Stimulated activated CD4-positive, alpha-beta T cell treated with anti-CD3 and anti-CD28 coated beads, Interleukin-1b, Interleukin-23, amount 100 ng/mL, for 1 hour (primary cell): ENCODE measurements at places on chromosomes 3 and 15.

GRCh38 chr3:183447206-183448001 lies 19.0 kb upstream of the MCF2L2 start:
- DNase-seq: peak; percentile 29

- DNase-seq: no peak
Observed at GRCh38 chr3:182052757-182053156, 341.0 kb downstream of the SOX2 start.

DNA sequence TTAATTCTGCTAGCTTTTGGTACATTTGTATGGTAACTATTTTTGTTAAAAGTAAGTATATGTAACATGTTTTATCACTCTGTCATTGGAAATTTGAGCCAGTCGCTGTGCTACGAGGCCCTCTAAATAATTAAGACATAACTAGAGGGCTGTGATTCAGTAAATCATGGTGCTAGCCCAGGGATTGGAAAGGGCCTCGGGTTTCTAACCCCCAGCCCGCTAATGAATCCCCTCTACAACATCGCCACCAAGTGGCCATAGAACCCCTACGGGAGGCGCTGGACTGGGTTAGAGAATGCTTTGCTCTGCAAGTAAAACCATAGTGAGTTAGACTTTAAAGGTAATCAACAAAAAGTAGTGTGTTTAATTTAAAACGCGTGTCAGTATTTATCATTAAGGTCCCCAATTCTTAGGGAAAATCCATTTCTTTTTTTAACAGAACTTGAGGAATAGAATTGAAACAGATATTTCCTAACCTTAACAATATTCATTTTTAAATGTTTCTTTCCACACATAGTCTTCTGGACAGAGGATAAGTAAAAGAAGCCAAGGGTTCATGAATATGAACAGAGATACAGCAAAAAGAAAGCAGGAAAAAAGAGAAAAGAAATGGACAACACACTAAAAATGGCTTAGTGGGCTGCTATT lies 744.7 kb downstream of the EPHA3 start:
- DNase-seq: no peak

DNA sequence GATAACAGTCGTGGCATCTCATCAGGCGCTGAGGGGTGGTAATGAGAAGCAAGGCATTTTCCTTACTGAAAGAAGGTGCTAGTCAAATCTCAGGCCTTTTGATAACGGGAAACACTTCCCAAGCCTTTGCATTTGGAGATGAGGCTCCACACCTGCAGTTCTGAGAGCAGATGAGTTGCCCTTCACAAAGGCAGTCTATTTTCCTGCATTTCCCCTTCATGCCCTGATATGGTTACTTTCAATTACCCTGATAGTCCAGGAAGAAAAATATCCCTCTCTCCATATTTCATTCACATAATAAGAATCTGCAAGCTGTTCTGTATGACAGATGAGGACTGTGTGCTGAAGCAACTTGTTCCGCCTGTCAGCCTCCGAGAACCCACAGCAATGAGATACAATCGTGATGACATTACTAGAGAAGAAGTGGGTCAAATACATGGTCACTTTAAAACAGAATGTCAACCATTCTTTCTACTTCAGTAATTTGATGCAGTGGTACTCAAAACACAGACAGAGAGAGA lies 25.0 kb downstream of the FHIT start:
- DNase-seq: no peak

DNA sequence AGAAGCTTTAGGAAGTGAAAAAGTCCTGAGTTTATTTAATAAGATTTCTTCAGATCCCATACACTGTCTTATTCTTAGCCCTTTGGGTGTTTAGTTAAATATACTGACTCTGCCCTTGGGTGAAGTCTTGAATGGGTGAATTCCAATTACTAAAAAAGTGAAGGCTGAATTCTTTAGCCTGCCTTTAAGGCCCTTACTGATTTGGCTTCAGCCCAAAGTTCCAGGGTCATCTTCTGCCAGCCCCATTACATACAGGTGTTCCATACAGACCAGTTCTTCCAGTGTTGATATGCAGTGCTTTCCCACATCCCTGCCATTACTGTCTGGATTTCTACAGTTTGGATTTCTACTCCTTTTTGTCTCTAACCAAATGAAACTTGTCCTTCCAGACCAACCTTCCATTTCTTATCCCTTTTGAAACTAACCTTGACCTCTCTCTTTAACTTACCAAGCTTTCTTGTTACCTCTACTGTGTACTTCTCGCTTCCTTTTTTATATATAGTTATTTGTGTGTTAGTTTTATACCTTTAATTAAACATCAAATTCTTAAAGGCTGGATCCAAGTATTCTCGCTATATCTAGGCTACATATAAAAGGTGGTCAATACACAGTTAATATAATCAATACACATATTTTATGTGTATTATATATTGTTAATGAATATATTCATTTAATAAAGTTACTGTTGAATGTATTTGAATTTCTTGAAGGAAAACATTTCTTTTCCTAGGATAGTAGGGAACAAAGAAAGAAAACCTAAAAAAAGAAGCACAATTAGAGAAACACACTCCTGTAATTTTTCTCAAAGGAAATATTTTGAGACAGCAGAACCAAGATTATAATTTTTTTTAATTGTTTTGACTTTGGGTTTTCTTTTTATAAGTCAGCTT lies 15.0 kb downstream of the MBNL1 start:
- DNase-seq: no peak

- no peak for DNase-seq
Observed at GRCh38 chr15:63857461-63857856, 23.7 kb upstream of the HERC1 start.

DNA sequence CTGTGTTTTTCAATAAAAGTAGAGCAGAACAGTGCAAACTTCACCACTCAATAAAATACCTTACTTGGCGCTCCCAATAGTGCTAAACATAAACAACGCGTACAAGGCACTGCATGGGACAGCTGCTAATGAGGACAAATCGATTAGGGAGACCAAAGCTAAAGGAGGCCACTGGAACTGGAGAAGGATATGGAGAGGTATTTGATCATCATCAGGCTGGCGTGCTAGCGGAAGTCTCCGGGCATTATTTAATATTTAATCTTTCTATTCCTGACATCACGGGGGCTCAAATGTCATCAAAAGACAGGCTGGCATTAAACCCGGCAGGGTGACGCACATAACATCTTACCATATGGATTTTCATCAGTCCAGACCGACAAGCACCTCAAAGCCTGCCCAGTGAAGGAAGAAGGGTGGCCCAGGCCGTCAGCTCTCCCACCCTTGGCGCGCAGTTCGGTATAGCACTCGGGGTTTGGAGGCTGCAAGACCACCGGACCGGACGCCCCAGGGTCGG lies 604 bp downstream of the CCPG1 start:
- DNase-seq: no peak
